Activated effector memory CD4-positive, alpha-beta T cell treated with Interleukin-2 at 50 U/mL for 16 hours (primary cell): ENCODE measurements at places on chromosomes 3 and 15.

DNA sequence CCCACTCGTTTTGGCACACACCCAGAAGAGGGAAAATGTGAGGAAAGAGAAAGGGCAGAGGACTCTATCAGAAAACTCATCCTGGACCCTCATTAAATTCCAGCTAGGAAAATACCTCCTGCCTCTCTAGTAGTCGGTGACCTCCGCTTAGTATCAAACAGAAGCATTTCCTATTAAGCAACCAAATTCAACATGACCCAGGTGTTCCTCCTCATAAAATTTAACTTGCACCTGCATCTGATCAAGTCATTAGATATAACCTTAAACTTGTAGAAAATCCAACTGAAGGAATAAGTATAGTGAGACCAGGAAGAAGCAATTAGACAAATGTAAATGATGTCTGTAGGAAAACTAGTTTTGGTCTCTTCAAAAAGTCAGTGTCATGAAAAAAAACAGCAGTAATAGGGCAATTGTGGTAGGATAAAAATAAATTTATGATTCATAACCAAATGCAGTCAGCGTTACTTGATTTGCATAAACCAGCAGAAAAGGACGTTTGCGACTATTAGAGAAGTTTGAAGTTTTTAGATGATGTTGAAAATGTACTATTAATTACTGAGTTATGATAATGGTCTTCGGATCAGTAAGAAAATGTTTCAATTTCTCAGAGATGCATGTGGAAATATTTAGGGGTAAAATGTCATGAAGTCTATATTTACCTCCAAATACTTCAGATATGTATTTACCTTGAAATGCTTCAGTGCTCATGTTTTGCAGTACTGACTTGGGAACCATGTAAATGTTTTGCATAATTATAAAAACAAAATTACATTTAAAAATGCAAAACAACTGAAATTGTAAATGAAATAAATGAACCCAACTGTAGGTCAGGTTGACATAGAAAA, 44.6 kb downstream of the LDHAL6B start:
- DNase-seq, result no peak

GRCh38 chr3:173221010-173221409, 80.0 kb upstream of the SPATA16 start:
- DNase-seq, result no peak

- no peak for DNase-seq
Measured at GRCh38 chr3:71647751-71648150, 64.2 kb upstream of the FOXP1 start.

- no peak for DNase-seq
Measured at GRCh38 chr3:179676081-179676480, 23.2 kb downstream of the USP13 start.

- DNase-seq, result no peak
Measured at GRCh38 chr3:177982034-177982433, 554.2 kb upstream of the KCNMB2 start.

DNA sequence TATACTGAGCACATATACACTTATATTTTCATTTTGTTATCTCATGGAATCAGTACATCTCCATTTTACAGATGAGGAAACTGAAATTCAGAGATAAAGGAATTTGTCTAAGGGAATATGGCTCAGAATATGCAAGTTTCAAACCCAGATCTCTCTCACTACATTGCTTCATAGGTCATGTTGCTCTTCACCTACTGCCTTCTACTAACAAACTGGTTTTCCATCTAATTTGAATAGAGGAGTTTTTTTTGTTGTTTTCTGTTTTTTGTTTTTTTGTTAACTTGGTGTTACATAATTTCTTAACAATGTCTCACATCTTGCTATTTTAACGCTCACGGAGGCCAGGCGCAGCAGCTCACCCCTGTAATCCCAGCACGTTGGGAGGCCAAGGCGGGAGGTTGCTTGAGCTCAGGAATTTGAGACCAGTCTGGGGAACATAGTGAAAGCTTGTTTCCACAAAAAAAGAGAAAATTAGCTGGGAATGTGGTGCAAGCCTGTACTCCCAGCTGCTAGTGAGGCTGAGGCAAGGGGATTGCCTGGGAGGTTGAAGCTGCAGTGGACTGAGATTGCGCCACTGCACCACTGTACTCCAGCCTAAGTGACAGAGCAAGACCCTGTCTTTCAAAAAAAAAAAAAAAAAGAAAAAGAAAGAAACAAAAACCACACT, 37.0 kb downstream of the FMN1 start:
- DNase-seq, result no peak

DNA sequence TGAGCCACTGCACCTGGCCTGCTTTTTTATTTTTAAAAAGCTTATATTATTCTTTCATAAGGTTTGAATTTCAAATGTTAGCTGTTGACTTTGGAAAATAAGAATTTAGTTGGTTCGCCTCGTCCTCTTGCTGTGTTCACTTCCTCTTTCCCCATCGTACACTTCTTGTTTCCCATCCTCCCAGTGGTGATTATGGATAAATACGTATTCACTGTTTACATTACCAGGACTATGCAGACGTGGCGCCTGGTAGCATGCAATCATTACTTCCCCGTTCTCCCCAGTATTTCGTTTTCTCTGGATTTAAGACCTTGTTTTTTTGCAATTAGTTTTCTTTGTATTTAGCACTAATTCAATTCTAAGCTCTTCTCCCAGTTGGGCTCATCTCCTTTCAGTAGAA, 70.1 kb downstream of the LMLN start:
- no peak for DNase-seq

- DNase-seq, result no peak
Measured at GRCh38 chr15:83323296-83323711, 38.8 kb upstream of the BNC1 start.

- DNase-seq, result no peak
Measured at GRCh38 chr15:93980261-93980911, 251.0 kb upstream of the MCTP2 start.

- DNase-seq, result no peak
Measured at GRCh38 chr3:107064405-107065060, 312.7 kb upstream of the CCDC54 start.

- DNase-seq, result no peak
Measured at GRCh38 chr3:151445273-151446001, 15.4 kb downstream of the IGSF10 start.

DNA sequence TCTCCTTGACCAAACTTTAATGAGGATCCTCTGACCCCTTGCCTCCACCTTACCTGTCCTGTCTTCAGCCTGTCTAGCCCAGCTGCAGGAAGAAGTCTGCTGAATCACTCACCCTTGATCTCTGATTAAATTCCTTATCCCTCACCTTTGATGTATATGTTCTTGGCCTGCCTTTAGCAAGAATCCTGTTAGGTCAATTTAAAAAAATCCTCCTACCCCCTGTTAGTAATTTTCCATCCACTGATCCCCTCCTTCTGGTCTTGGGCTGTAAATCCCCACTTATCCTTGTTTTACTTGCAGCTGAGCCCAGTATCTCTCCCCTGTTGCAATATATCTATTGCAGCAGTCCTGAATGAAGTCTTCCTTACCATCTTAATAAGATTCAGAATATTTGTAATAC, 39.0 kb downstream of the MYH15 start:
- DNase-seq, result no peak

- no peak for DNase-seq
Measured at GRCh38 chr3:146503461-146504202, 34.3 kb upstream of the PLSCR2 start.

DNA sequence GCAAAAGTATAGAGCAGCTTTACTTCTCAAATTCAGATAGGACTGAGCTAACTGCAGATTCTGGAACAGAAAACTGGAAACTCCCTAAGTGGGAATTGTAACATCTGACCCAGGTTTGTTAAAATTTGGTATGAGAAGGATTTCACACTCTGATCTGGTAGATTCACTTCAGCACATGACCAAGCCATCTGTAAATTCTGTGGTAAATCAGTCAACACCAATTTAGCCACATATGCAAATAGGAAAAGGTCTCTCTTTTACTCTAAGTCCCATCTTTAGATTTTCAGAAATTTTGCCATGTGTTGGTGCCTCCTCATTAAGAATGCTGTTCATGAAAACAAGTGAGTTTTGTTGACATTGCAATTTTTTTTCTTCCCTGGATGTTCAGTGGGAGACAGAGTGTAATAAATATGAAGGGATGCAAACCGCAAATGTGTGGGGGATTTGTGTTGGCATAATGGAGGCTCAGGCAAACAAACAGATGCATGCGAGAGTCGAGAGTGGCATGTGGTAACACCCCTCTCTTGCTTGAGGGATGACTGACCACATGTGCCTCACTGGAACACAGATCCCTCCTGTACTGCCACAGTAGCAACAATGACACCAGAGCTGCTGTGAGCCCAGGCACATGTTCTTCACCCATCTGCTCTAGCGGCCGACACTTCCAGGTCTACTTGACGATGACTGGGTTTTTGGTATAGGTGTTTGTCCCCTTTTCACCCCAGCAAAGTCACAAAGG, 146.6 kb downstream of the FEZF2 start:
- DNase-seq, result no peak

DNA sequence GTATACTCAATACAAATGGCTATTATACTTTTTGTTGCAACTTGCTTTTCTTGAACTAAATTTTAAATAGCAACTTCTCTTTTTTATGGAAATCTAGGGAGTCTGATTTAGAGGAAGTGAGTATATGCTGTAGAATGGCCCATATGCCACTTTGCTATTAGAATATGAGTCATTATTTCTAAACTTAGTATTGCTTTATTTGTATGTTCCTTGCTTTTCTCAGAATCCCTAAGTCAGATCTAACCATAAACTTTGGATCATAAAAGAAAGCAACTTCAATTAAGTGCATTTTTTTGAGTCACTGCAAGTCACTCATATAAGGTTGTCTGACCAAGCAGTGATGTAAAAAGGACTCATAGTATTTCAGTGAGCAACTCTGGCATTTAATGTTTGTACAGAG, 17.5 kb upstream of the SPTSSB start:
- no peak for DNase-seq

DNA sequence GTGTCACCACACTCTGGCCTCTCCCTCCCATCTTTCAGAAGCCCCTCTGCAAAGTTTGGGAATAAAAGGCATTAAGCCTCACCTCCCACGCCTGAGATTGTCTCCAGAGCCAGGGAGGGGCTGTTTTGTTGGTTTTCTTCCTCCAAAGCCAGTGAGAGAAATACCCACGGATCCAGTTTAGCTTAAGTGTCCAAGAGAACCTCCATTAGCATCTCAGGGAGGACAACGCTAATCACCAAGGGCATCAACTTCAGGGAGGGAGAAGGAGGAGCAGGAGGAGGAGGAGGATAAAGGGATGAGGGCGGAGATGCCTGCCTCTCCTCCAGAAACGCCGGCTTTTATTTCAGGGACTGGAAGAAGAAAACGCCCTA, 101.6 kb downstream of the SRGAP3 start:
- no peak for DNase-seq

DNA sequence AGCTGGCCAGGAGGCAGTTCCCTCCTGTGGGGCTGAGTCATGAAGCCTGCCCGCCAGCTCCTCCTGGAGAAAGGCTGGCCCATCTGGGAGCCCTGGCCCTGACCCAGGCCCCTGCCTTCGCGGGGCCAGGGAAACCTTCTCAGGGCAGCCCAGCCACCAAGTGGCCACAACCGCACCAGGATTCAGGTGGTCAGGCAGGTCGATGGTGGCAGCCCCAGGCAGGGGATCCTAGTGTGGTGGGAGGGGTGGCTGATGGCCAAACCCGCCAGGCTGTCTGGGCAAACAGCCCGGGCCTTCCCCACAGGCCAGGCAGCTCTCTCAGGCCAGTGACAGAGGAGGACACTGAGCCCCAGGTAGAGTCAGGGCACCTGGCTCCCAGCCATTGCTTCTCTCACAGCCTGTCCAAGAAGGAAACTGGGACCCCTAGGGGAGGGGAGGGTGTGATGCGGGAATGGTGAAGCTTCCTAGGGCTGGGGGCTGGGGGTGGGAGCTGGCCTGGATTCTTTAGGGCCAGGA, 1.2 kb downstream of the TWF2 start:
- DNase-seq, result no peak

DNA sequence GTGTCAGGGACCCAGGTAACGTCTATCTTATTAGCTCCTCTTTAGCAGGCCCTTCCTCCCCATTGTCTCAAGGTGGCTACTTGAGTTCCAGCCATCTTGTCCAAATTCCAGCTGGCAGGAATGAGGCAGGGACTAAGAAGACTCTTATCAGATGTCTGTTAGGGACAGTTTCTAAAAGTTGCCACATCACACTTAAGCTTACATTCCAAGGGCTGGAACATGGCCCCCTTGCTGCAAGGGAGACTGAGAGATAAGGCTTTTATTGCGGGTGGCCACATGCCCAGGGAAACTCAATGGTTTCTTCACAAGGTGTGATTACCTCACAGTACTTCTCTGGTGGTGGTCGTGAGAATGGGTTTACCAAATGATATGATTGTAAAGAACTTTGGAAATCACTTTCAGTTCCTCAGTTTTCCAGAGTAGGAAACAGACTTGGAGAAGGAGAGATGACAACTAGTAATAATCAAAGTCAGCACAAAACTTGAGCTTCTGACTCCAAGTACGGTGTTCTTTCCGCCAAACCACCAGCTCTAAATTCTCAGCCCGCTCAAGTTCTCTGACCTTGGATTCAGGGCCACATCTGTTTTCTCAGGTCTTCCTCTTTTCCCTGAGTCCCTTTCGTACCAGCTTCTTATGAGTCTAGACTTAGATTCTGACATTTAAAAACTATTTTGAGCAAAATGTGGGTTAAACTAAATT, 14.2 kb downstream of the PDIA5 start:
- DNase-seq, result no peak

GRCh38 chr3:150220799-150221198, 187.3 kb upstream of the TSC22D2 start:
- DNase-seq, result no peak

- peak; percentile 37 for DNase-seq
Measured at GRCh38 chr3:141876891-141877621, 613 bp downstream of the ATP1B3 start.

DNA sequence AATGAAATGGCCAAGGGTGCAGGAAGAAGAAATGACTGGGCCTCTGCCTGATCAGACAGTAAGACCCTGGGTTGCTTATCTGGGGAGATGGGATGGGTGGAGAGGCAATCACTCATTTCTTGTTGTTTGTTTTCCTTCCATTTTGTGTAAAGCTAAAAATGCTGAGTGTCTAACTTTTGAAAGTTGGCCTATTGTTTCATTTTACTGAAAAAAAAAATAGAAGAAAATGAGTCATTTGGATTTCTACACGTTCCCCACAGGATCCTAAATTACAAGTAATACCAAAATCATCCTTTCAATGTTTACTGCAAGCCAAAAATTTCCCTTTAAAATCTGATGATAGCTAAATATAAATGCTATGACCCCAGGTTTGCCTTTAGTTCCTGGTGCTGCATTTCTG, 30.6 kb downstream of the PTX3 start:
- no peak for DNase-seq

DNA sequence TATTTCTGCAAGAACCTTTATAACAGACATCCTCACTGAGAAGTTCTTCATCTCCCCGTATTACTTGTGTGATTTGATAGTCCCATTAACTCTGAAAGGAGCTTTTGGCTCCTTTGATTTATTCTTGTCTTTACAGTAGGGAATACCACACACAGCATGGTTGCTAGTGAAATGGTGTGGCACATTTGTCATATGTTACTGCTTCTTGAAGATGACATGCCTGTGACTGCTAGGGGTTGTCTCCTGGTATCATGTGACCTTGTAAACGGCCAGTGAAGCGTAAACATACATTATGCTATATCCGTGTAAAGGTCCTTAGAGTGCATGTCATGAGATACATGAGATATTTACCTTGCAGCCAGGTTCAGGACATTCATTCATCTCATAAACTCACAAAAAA, 197.9 kb downstream of the RYR3 start:
- DNase-seq, result no peak

- no peak for DNase-seq
Measured at GRCh38 chr3:156865732-156866131, 39.6 kb downstream of the LEKR1 start.

GRCh38 chr3:37964716-37965115, 25.9 kb upstream of the VILL start:
- DNase-seq, result no peak

- no peak for DNase-seq
Measured at GRCh38 chr3:154274348-154274747, 49.9 kb downstream of the DHX36 start.
